Inflammatory macrophage (primary cell): ENCODE measurements at places on chromosomes 5 and 9.

GRCh38 chr9:75992482-75993206, 102.2 kb downstream of the PCSK5 start:
- no peak for DNase-seq

GRCh38 chr5:134824681-134825080, 21.1 kb upstream of the C5orf24 start:
- no peak for DNase-seq

GRCh38 chr9:19162956-19163355, 35.7 kb upstream of the PLIN2 start:
- DNase-seq = peak; percentile 93

DNA sequence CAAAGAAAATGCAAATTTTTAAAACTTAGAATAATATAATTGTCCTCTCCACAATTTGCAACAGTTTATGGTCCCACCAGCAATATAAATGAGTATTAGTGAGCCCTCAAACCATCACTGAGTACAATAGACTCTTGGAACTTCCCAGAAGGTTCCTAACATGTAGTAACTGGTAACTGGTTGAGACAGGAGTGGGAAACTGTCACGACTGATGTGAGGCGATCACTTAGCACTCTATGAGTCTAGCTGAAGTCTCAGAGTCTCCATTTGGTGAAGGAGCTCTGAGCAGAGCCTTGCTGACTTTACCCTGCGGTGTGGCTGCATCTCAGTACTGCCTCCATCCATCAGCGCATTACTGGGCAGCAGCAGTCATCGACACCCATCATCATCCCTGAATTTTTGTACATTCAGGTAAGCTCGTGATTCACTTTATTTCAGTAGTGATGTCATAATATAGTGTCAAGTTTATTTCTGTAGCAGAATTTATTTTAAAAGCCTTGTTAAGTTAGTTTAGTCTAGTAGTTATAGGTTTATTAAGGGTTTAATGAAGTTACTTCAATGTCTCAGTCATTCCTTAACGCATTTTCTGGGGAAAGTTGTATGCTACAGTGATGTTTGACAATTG, 76.6 kb upstream of the ABCA1 start:
- DNase-seq = no peak

DNA sequence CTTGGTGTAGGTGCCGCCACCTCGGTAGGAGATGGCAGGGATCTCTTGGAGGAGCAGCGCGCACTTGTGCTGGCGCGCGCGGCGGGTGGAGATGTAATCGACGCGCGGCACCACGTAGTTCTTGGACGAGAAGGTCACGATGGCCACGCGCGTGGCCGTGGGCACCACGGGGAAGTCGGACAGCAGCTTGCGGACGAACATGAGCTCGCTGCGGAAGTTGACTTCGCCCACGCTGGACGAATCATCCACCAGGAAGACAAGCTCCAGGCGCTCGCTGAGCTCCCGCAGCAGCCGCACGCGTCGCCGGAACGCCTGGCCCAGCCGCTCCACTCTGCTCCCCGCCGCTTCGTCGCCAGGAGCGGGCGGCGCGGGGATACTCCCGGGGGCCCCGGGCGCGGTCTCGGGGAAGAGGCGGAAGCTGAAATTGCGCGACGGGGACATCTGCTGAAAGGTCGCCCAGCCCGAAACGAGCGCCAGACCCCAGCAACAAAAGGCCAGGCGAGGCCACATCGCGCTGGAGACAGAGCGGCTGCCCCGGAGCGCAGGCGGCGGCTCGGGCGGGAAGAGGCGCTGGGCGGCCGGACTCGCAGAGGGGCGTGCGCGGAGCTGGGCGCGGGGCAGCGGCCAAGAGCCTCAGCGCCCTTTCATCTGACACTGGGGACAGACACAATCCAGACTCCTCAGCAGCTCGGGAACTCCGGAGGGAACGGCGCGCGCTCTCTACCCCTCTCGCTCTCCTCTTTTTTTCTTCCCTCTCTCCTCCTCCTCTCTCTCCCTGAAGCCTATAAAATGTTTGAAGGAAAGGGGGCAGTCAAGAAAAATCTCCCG, at the start of gene SVEP1:
TSS of gene SVEP1 (minus strand) at position 708 of the 828 bp plus-strand sequence. CDS start at position 510, 198 bp downstream.
- peak; percentile 80 for DNase-seq

DNA sequence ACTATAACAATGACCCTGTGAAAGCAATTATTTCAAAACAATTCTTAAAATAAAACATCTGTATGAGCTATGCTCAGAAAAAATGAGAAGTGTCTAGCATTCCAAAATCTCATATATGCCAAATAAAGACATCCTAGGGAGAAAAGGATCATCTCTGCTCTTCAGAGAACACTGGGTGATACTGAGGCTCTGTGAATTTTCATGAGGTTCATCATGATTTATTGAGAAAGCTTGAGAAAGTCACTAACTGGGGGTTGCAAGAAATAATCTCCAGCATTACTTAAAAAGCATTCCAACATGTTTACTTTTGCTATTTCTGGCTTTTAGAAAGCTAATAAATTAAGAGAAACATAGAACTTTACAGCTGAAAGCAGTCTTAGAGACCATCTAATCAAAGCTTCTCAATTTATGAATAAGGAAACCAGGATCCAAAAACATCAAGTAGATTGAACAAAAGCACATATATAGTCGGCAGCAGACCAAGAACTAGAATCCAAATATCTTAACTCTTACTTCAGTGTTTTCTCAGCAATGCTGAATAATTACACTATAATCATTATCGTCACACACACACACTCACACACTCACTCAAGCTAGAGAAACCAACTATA, 372.8 kb downstream of the NR2F1-AS1 start:
- DNase-seq = no peak

DNA sequence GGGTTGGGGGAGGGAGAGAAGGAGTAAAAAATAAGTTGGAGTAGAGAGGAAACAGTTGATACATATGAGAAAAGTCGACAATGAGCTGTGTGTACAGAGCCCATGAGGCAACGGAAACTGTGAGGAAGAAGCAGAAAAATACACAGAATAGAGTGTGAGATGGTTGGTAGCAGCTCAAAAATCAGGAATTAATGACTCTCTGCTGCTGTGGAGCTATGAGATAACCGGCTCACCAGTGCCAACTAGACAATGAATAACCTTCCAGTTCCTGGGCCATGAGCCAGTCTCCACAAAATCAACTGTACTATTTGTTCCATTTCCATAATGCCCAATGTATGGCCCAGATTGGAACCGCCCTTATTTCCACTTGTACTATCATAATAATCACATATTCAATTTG, 53.1 kb upstream of the NREP start:
- DNase-seq = no peak

DNA sequence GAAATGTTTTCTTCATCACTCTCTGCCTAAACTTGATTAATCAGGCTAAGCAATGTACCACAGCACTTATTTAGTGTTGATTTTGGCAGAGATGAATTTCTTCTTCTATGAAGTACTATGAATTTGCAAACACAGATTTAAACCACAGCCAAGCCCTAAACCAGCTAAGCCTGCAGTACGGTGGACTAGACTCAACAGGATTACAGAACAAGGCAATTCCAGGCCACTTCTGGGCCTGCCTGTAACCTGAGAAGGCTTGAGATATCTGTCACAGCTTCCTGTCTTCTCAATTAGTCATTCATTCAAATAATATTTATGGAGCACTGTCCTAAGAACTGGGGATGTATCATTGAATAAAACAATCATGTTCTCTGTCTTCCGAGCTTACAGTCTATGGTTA, 32.4 kb upstream of the CAST start:
- no peak for DNase-seq

DNA sequence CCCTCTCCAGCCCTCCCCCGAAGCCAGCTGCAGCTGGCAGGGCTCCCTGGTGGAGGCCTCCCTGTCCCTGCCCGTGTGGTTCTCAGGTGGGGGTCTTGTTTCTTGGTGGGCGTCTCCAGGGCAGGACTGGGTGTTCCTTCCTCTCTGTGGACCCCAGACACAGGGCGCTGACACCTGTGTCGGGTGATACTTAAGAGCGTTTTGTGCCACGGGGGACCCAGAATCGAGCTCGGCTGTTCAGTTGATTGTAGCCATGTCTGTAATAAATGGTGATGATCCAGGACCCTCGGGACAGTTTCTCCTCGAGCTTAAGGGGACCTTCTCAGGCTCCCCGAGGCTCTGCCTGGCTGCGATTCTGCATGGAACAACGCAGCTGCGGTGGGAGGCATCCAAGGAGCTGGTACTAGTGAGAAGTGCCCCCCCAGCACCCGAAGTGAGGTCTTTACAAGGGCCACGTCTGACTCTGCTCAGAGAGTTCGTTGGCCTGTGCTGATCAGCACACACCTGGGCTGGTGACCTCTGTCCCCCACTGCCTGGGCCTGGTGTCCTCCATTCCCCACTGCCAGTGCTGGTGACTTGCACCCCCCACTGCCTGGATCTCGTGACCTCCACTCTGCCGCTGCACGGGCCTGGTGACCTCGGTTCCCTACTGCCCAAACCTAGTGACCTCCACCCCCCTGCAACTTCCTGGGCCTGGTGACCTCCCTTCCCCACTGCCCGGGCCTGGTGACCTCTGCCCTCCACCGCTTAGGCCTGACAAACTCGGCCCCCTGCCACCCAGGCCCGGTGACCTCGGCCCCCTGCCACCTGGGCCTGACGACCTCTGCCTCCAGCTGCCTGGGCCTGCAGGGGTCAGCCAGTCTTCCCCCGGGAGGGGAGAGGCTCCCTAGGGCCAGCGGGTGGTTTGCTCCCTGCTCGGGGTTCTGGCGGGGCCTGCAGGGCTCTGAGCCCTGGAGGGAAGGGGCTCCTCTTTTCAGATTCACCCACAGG, 36.0 kb downstream of the NDUFS6 start:
- DNase-seq = no peak

- peak; percentile 2 for DNase-seq
These were observed 28.6 kb upstream of the SELENOP start for GRCh38 chr5:42840269-42840668.

DNA sequence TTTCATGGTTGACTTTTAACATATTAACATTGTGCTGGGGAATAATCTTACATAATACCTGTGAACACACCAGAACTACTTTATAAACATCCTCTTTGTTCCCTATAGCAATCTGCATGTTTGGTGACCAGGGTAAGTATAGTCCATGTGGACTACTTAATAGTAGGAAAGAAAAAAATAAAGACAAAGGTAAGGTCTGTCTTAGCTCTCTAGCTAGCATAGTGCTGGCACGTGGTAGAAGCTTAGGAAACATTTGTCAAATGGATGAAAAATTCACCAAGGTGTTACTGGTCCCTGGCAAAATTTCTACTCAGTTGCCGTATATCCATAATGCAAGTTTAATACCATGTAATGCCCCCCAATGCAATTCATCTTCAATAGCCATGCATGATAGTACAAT, 78.6 kb upstream of the ABCA1 start:
- no peak for DNase-seq

GRCh38 chr5:119397518-119398380, 41.9 kb downstream of the TNFAIP8 start:
- no peak for DNase-seq

DNA sequence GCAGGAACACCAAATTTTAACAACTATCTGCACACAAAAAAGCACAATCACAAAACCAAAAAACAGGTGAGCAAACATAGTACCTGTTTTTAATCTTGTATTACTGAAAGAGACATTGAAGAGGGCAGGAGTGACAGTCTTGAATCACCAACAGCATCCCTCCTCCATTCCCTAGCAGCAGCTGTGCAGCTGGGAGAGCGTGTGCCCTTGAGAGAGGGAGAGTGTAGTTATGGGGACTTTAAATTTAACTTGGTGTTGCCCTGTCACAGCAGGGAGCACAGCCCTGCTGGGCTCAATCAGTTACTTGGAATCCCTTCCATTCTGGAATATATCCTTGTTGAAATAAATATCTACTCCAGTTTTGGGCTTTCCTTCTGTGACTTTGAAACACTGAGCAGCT, 1938.7 kb upstream of the NUDT12 start:
- DNase-seq = no peak

- DNase-seq = no peak
These were observed 24.4 kb downstream of the FAM163B start for GRCh38 chr9:133584559-133585476.

DNA sequence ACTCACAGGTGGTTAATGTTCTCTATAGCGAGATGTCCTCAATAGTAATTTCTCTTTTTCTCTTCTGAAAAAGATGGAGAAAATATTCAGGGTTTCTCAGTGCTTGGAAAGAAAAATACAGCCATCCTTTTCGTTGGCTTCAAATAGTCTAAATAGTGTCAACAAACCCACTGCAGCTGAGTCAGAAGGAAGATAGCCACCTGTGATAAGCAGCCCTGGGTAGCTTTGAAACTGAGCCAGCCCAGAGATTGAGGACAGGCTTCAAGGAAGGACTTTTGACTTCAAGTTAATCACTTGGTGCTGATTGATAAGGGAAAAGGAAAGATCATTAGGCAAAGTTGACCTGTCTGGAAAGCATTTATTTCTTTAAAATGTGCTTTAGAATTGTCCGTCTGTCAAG, 78.7 kb upstream of the TYRP1 start:
- no peak for DNase-seq

- DNase-seq = no peak
These were observed 11.2 kb upstream of the SEC16A start for GRCh38 chr9:136494012-136494411.

- no peak for DNase-seq
These were observed 21.5 kb upstream of the ASS1 start for GRCh38 chr9:130423272-130423671.

GRCh38 chr5:127934791-127935256, 148.7 kb upstream of the SLC12A2 start:
- no peak for DNase-seq

DNA sequence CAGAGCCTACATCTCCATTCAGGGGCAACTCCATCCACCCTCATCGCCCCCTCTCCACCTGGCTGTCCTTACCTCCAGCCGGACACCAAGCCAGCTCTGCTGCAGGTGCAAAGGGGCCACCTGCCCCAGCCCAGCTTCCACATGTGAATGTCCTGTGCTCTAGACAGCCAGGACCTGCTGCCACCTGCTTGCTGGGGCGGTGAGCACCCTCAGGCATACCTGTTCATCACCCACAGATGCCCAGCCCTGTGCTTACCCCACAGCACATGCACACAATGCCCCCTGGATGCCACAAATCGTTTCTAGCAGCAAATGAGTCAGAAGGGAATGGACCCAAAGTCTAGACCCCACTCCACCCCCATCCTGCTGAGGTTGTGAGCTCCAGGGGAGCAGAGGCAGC, 13.3 kb upstream of the NKD2 start:
- no peak for DNase-seq

DNA sequence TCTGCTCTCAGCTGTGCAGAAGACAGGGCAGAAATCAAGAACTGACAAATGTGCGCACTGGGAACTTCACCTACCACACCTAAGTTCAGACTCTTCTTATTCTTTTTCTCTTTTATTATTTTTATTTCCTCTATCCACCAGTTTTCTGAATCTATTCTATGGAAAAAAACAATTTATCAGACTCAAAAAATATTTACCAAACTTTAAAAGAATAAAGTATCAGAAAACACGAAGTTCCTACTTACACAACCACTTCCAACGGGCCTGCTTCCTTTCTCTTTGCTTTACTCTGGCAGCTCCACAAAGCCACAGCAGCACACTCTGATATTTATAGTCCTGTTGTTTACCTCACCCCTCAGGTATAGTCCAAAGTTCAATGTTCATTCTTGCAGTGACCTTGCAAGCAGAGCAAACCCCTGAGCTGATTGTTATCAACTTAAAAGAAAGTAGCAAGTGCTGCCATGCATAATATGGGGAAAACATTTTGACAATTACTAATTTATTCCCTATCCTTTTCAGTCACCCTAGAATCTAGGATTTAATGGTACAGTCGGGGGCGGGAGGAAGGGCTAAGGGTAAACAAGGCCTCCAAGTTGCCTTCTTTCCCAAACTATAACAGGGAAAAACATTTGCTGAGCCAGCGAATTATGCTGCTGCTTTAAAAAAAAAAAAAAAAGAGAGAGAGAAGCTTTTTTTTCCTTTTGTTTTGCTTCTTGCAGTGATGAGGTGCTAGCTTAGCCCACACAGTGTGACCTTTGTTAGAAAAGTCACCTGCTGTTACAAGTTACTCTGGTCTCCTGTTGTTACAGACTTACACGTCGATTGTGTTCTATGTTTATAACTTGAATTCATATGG, at the start of gene SELENOP:
TSS of gene SELENOP (minus strand) at position 302 of the 856 bp plus-strand sequence. CDS start 3,539 bp downstream, outside the sequence.
- DNase-seq = peak; percentile 43
